Activated CD4-positive, alpha-beta T cell treated with anti-CD3 and anti-CD28 coated beads, Interleukin-2, Interleukin-6, amounts not matched to agents 100 ng/mL and 50 ng/mL, durations not matched to agents 16 hours and 8 hours (primary cell): ENCODE measurements at places on chromosomes 1 and 21.

GRCh38 chr21:31917108-31917507 is 44.3 kb downstream of the HUNK start:
- DNase-seq, result no peak

- DNase-seq, result no peak
These were observed 49.7 kb upstream of the NHLH2 start for GRCh38 chr1:115890580-115890979.

DNA sequence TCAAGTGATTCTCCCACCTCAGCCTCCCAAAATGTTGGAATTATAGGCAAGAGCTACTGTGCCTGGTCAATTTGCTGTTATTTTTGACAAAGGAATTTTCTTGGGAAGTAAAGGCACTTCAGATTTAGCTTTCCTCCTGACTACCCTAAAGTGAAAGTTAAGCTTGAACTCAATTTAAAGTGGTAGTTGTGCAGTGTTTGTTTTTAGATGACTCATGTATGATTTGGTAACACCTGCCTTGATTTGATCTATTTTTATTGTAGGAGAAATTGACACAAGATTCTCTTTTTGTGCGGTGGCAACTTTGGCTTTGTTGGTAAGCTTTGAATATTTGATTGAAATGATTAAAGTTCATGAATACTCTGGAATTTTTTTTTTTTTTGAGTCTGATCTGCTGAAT is 5.0 kb downstream of the RABGGTB start:
- DNase-seq, result no peak

- DNase-seq, result no peak
These were observed 67.4 kb upstream of the ARTN start for GRCh38 chr1:43866201-43866600.

GRCh38 chr1:6185635-6186382 is 5.7 kb upstream of the CHD5 start:
- DNase-seq, result peak; percentile 53

DNA sequence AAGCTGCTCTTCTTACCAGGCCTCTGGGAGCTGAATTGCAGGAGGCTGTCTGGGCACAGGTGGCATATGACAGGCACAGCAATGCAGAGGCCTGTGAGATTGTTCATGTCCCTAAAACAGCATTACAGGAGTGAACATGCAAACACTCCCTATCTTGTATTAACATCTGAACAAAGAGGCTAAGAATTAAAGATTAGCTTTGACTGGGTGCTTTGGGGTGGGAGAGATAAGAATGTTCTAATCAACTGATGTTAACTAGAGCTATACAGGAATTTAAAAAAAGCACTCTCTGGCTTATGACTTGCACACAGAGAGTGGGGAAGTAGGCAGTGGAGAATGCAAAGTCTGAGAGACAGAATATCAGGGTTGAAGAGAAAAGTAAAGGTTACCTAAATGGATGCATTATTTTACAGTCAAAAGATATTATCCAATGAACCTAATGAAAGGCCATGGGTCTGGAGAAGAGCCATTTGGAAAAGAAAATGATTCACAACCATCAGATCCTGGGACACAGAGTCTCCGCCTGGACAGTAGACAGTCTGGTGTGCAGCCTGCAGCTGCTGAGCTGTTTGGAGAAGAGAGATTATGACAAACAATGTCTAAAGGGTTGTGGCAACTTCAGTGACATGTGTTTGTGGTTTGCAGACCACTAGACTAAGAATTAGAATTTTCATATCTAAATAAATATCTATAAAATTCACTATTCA is 20.2 kb downstream of the DPT start:
- DNase-seq, result no peak

DNA sequence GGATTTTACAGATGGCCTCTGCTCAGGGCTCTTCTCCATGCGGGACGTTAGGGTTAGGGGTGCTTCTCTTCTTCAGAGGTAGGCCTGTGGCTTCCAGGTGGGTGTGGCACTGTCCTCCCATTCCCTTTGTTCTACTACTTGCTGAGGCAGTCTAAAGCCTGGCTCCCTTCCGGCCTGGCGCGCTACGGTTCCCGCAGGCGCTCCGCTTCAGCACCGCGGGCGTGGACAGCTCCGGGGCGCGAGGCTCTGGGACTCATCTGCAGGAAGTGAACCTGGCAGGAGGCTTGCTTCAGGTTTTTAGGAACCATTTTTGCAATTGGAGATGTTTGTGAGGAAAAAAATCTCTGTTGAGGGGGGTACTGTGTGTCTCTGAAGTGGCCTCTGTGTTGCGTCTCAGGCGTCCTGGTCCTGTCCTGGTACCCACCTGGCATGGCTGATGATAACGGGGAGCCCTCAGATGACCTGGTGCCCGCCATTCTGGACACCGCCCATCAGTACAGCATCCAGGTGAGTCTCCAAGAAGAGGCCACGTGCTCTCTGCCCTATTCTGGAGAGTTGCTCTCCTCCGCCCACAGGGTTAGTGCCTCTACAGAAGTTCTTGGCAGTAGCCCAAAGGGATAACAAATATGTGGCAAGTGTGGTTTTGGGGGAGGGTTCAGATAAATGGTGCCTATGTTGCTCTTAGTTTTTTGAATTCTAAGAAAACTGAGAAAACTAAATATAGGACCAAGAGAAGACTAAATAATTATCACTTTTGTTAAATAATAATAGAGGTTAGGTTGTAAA is 1.9 kb downstream of the MANEAL start:
- DNase-seq, result peak; percentile 60
